ENCODE measurements at places on chromosomes 16 and 17.

DNA sequence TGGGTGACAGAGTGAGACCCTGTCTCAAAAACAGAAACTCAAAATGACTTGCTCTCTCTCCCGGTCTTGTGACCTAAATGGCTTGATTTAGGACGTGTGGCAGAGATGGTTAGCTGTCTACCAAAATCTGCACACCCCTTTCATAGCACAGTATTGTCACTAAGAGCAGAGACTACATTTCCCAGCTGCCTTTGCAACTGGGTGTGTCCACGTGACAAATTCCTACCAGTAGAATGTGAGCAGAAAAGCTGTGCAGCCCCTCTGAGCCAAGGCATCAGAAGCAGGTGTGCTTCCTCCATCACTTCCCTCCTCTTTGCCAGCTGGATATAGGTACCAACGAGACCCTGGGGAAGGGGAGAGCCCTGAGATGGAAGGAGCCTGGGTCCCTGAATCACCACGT, 25.5 kb downstream of the GPR142 start:
- no peak for DNase-seq

- DNase-seq: no peak
These were observed 13.6 kb downstream of the MEIOB start for GRCh38 chr16:1858189-1858865.

DNA sequence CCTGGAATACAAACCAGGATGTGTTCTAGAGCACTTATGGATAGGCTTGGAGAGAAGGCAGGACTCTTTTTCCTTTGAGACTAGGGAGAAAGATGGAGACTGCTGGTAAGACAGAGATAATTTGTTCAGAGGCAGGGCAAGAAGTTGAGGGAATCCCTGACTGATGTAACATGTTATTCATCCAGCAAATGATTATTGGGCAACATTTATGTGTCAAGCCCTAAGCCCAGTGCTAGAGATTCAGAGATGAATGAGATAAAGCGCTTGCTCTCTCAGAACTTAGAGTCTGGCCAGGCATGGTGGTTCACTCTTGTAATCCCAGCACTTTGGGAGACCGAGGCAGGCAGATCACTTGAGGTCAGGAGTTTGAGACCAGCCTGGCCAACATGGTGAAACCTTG, 47.8 kb upstream of the NUFIP2 start:
- DNase-seq: no peak

DNA sequence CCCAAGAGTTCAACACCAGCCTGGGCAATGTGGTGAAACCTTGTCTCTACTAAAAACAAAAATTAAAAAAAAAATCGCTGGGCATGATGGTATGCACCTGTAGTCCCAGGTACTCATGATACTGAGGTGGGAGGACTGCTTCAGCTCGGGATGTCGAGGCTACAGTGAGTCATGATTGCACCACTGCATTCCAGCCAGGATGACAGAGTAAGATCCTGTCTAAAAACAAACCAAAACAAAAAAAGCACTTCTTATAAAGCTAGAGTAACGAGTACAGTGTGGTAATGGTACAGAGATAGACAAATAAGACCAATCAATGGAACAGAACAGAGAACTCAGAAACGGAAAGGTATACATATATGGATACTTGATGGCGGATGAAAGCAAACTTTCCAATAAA, 4.4 kb downstream of the NSMCE1 start:
- no peak for DNase-seq

DNA sequence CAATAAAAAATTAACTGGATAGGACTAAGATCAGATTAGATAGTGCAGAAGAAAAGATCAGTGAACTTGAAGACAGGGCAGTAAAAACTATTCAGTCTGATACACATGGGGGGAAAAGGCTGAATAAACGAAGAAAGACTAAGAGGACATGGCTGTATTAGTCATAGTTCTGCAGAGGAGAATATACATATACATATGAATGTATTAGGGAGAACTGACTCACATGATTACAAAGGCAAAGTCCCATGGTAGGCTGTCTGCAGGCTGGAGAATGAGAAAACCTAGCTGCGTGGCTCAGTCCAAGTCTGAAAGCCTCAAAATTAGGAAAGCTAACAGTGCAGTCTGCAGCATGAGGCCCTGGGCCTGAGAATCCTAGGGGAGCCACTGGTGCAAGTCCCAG, 98.2 kb upstream of the GNAO1 start:
- DNase-seq: no peak

DNA sequence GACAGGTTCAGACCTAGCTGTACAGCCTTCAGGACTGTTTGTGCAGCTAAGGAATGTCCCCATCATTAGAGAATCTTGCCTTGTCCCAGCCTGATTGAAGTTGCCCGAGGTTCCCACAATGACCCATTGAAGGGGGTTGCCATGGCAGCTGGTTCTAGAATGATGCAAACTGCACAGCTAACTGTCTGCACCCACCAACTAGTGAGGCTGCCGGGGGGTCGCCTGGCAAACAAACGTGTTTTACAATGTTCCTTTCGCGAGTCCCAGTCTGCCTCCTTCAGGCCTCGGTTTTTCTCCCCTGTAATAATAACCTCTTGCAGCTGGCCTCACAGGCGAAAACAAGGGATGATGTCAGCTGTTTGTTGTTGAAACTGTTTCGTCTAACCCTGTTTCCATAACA, 5.5 kb downstream of the C16orf96 start:
- DNase-seq: no peak

- no peak for DNase-seq
These were observed 12.0 kb upstream of the PNPO start for GRCh38 chr17:47929218-47930000.

- DNase-seq: no peak
These were observed 37.8 kb upstream of the MAF start for GRCh38 chr16:79638386-79638785.

- no peak for DNase-seq
These were observed 141.9 kb downstream of the TMEM132E start for GRCh38 chr17:34721326-34721725.

DNA sequence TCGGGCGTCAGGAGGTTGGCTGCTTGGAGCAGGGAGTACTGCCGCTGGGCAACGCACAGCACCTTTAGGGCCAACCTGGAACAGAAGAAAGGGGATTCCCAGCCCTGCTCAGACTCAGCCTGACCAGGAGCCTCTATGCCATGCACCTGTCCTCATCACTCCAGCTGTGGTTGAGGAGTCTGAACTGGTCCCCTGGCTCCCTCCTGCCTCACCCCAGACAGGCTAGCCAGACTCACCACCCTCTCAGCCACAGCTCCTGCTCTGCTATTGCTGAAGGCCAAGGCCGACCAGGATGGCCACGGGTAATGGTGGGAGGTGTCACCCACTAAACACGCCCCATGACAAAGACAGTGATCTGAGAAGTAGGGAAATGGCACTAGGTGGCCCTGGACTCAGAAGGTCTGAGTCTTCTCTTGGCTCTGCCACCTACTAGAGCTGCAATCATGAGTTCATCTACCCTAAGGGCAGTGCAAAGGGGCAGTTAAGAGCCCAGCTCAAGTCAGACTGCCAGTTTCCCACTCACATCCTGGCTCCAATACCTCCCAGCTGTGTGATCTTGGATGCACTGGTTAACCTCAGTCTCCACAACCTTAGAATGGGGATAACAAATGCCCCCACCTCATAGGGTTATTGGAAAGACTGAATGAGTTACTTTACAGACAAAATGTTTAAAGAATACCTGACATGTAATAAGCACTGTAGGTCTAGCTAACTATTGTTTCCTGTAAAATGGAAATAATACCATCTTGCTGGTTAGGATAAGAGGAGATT, 13.8 kb upstream of the GFAP start:
- DNase-seq: no peak

DNA sequence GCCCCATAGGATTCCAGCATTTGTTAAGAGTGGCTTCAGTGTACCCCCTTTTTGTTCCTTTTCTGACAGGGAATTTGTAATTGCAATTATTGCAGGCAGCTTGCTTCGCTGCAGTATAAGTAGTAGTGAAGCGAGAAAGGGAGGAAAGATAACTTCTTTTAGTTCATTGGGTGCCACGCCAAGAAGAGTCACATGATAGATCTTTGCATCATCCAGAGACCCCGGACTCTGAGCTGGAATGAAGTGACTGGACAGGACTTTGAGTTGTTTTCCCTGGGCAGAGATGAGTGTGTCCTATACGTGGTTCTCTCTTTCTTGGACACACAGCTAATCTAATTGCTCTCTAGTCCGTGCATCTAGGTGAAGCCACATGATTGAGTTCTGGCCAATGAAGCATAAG, 44.8 kb upstream of the PMFBP1 start:
- DNase-seq: no peak

DNA sequence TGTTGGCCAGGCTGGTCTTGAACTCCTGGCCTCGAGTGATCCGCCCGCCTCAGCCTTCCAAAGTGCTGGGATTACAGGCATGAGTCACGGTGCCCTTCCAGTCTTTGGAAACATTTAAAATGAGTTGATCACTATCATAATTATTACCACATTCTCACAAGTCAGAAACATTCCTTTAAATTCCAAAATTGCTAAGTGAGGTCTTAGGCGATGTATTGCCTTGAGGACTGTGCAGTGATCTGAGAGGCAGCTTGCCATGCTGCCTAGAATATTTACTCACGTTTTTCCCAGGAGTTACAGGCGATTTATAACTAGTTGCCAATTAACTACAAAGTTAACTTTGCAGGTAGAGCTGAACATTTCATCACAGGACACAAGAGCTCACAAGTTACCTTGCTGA, 5.7 kb upstream of the ATXN1L start:
- DNase-seq: no peak

DNA sequence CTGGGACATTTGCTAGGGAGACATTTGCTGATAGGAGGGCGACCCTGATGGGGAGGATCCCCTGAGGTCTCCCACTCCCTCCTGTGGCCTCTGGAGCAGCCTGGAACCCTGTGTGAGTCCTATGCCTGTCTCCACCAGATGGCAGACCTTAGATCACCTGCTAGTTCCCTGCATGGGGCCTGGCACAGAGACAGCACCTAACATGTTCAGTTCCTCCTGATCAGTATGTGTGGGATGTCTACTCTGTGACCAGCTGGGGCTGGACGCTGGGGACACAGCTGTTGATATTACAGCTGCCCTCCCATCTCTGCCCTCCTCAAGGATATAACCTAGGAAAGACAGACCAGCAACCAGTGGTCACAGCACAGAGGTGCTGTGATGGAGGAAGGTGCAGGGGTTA, 1.1 kb upstream of the ADCY7 start:
- DNase-seq: peak; percentile 51

GRCh38 chr16:67425580-67425979, 5.3 kb upstream of the HSD11B2 start:
- DNase-seq: no peak

DNA sequence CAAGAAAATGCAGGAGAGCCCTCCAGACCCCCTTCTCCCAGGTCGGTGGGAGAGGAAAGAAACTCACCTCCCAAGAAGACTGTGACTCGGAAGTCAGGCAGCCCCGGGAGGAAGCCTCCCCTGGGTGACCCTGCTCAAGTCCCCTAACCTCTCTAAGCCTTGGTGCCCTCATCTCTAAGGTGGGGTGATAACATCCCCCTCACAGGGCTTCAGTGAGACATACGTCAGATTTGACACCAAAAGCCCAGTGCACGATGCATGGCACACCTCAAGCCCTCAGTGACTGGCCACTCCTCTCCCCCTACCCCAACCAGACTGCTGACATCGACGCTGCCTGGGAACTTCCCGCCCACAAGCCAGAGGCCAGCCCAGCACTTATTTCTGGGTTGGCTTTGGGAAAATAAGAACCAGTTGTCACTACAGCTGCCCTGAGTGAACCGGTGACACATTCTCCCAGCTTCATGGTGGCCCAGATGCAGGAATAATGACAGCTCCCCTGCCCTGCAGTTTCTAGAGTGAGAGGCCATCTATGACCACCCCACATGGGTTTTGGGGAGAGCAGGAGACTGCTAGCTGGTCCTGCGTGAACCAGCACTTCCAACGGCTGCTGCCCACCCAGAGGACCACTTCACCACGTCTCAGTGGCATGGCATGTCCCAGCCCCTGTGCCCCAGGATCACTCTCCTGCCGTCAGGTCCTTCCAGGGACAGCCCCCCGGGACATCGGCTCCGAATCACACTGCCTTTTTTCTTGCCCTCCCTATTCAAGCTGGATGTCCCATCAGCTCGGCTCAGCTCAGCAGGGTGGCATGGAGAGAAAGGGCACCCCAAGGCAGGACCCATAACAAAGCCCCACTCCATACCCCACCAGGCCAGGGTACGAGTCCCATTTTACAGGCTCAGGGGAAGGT, 9.5 kb downstream of the KNOP1 start:
- DNase-seq: no peak

DNA sequence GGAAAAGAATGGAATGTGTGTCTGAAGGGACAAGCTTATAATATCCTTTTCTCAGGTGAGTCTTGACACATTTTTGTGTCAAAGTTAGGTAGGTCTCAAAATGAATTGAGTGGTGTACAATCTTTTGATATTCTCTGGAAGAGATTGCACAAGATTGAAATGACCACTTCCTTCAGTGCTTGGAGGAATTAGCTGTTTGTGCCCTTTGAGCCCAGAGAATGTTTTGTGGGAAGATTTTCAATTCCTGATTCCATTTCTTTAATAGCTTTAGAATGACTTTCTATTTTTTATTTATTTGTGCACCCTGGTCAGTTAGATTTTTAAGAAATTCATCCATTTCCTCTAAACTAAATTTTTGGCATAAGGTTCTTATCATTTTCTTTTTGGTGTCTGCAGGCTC, 1.6 kb upstream of the CCL13 start:
- no peak for DNase-seq

DNA sequence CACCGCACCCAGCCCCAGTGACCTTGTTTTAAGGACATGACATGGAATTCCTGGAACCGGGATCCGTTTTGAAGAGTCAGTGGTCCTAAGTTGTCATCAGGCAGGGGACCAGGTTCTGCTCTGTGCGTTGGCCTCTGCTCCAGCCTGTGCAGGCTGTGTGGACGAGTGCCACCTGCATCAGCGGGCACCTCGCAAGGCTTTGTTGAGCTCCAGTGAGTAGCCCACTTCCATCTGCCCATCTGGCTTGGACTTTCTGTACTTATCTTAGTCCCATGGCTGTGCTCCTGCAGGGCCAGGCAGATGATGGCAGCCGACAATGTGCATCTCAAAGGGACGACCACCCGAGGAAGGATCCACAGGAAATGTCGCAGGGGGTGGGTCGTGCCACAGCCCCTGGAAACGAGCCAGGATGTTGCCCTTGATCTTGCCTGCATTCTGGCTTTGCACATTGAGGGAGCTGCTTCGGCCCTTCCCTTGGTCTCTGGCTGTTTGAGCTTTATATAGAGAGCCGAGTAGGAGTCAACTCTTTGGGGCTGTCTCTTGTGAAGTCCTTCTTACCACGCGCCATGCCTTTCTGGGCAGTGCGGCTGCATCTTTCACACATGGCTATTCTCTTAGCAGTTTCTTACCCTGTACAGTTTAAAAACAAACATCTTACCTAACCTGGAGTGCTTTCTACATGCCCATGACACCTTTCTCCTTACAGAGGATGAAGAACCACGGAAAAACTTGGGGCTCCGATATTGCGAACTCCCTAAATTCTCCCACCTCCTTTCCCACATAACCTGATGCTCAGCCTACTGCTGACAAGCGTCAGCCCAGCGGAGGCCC, 18.3 kb downstream of the KIAA0513 start:
- DNase-seq: no peak

GRCh38 chr17:50360486-50361115, 12.4 kb downstream of the MRPL27 start:
- DNase-seq: no peak

GRCh38 chr17:35432176-35433074, at the start of gene SLFN12:
Gene SLFN12, minus strand, starts transcription at chr17:35432500. Its CDS starts 9,472 bp downstream, at chr17:35423028.
- no peak for DNase-seq

GRCh38 chr17:11278186-11278991, 37.4 kb downstream of the SHISA6 start:
- DNase-seq: no peak

GRCh38 chr17:4850246-4850645, 17.1 kb downstream of the MINK1 start:
- no peak for DNase-seq

- DNase-seq: no peak
These were observed 24.0 kb downstream of the TMC6 start for GRCh38 chr17:78104540-78104941.

- DNase-seq: no peak
These were observed 95.5 kb upstream of the ZNF469 start for GRCh38 chr16:88287219-88287618.
